ENCODE measurements at places on chromosomes 1 and 21.

- no peak for DNase-seq
Measured at GRCh38 chr1:119245881-119246280, 105.4 kb upstream of the WARS2 start.

- DNase-seq: no peak
Measured at GRCh38 chr1:116163533-116163932, 52.3 kb downstream of the MAB21L3 start.

- no peak for DNase-seq
Measured at GRCh38 chr1:21499283-21499950, 9.8 kb upstream of the ALPL start.

DNA sequence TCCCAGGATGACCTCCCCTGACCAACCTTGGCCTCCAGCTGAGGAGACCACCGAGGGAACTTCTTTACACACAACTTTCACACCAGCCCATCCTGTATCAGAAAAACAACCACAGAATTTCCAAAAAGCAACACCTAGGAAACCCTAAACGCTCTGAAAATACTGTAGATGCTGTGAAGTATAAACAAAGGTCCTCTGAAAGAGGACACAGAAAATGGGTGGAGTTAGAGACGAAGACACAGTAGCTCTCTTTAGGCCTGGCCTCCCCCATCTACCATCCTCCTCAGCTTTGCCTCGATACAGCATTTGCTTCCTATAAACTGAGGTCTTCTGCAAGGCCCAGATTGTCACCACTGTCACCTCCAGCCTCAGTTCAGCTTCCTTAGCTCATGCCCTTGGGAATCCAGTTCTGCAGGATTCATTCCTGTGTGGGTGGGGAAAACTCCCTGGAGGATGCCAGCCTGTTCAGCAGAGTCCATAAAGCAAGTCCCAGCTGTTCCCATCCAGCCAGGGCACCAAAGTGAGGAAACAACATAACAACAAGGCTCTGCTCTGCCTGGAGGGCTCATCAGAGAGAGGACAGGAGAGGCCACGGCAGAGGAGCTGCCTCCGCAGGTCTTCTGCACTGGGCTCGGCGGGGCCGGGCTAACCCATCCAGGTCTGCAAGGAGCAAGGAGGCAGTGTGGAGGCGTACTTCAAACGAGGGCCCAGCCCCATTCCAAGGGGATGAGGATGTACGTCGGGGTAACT is 15.0 kb downstream of the PIK3C2B start:
- DNase-seq: no peak

DNA sequence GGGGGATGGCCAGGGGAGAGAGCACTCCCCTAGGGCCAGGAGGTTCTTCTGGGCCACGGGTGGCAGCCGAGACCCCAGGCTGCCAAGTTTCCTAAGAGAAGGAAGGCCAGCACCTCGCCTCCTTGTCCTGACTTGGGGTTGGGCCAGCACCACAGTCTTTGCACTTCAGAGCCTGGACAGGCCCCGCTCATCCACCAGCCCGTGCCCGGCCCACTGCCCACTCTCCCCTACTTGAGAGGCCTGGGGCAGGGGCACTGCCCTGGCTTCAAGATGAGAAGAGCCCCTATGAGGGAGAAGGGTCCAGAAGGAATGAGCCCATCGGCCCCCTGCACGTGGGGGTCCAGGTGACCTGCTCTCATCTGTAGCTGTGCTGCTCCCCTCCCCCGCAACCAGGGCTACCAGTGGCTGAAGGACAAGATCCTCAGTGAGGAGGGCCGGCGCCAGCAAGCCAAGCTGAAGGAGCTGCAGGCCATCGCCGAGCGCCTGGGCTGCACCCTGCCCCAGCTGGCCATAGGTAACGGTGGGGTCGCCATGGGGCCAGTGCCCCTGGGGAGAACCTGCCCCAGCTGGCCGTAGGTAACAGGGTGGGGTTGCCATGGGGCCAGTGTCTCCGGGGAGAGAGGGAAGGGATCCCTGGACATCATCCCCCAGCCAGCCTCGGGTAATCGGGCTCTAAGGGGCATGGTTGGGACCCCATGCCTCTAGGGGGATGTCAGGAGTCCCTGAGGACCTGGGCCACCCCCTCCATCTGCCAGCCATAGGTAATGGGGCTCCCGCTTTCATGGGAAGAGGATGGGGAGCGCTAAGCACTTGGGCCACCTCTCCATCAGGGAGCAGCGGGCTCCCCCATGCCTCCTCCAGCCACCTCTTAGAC is 50.8 kb downstream of the KCNAB2 start:
- no peak for DNase-seq

GRCh38 chr1:18058206-18058921 is 49.2 kb upstream of the IGSF21 start:
- no peak for DNase-seq

DNA sequence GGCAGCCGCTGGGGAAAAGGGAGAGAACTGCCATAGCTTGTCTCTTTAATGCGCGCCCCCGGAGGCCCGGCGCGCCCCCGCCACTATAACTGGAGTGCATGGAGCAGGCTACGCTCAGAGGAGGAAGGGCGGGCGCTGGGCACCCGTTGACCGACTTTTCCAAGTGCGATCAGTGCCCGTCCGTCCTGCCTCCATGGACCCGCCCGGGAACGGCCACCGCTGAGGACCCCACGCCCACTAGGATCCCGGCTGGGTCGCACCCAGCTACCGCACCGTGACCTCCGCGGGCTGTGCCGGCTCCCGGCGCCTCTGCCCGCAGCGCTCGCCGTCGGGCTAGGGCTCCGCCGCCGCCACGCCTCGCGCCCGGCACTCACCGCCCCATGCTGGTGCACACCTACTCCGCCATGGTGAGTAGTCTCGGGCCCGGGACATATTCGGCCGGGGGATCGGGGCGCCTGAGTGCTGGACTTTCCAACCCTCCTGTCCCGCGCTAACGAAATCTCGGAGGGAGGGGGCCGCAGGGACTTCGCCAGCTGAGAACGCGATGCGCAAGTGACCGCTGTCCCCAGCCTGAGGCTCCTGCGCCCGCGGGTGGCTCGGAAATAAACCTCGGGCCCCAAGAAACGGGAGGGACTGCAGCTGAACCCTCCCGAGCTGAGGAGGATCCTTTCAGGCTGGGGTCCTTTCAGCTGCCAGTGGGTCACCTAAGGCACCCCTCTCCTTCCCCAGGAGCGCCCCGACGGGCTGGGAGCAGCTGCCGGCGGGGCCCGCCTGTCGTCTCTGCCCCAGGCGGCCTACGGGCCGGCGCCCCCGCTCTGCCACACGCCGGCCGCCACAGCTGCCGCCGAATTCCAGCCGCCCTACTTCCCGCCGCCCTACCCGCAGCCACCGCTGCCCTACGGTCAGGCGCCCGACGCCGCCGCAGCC is at the start of gene TFAP2E:
TSS of gene TFAP2E (plus strand) at position 117 of the 927 bp plus-strand sequence. CDS start at position 381, 264 bp downstream.
- DNase-seq: no peak

GRCh38 chr1:8873506-8874229 is 4.8 kb downstream of the ENO1 start:
- peak; percentile 81 for DNase-seq

DNA sequence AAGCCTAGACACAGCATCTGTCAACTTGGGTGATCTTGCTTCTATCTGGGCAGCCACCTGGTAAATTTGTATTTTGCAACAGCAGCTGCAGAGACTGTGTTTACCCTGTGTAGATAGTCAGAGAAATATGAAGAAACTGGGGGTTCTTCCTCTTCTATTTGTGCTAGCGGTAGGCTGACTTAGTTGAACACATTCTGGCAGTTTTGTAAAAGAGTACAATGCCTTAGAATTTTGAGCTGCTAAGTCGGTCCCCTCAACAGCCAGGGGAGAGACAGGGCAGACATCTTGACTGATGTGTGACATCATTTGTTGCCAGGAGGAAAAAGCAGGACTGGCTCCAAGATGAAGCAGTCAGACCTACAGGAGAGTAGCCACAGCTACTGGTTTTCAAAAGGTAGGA is 53.7 kb downstream of the KCNJ6 start:
- no peak for DNase-seq

- DNase-seq: no peak
Measured at GRCh38 chr1:72412286-72412685, 129.9 kb upstream of the NEGR1 start.

GRCh38 chr1:224867715-224868114 is 61.8 kb upstream of the DNAH14 start:
- DNase-seq: no peak

DNA sequence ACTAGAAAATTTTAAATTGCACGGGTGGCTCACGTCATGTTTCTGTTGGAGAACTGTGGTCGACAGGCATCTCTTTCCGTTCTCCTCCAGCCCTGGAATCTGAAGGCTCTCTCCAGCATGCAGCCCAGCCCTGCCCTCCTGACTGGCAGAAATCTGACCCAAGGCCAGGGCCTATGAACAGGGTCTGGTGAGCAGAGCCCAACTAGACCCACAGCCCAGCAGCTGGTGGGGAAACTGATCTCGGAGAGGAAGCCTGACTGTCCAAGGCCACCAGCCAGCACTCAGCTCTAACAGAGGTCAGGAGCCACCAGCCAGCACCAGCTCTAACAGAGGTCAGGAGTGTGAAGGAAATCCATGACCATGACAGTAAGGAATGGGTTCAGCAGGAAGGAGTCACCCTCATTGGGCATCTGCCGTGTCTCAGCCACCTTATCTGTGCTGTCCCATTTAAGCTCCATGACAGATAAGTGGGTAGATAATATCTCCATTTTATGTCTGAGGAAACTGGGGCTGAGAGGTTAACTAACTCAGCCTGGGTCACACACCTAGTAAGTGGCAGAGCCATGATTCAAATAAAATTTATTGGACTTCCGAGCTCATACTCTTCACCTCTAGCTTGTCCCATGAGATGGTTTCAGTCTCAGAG is 20.2 kb upstream of the PKP1 start:
- no peak for DNase-seq

DNA sequence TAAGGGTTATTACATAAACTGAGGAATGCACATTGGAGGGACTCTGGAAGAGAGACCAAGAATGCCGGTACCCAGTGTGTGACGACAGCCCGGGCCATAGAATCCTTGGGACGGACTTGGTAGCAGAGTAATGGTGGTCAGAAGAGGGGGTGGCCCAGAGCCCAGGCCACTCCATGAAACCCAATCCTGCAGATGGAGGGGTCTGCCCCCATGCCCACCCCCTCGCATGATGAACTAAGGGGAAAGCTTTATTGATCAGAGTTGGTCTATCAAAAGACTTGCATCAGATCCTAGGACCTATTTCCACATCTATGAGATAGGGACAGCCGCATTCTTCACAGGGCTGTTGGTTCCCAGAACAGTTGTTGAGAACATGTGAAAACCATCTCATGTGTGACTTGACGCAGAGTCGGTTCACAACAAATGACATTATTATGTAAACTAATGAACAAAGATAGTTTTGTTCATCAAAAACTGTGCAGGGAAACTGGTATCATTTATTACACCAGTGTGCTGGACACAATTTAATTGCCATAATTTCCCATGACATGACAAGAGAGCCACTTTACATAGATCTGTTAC is 21.5 kb upstream of the SDC3 start:
- no peak for DNase-seq

DNA sequence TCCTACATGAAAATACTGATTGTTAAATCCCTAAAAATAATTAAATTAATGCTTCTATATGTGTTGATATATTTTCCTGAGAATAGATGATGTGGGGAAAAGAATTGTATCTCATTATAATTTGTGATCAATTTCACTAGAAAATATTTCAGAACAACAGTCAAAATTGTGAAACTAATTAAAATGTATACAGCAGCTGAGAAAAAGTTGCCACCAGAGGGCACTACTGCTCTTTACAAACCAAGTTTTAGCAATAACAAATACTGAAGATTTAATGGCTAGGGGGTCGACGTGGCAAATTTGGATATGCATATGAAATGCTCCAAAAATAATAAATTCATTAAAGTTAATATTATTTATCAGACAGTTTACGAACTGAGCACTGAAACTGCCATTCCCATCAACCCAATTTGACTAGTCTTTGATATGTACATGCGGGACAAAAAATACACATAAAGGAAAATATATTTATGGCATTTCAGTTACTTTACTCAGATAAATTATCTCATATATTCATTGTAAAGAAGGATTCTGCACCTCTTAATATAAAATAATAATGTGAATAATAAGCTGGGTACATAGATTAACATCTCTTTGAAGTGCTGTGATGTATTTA is 96.3 kb upstream of the TMPRSS15 start:
- peak; percentile 7 for DNase-seq

GRCh38 chr1:201385299-201385891 is 7.9 kb upstream of the TNNT2 start:
- peak; percentile 43 for DNase-seq

- no peak for DNase-seq
Measured at GRCh38 chr1:187714470-187714869, 885.7 kb downstream of the PLA2G4A start.

GRCh38 chr1:91527266-91527765 is 26.7 kb downstream of the CDC7 start:
- DNase-seq: no peak

Data from stimulated activated CD4-positive, alpha-beta T cell treated with anti-CD3 and anti-CD28 coated beads, Interleukin-4, amount 100 ng/mL, for 1 hour (primary cell).